Effector CD8-positive, alpha-beta T cell (primary cell): ENCODE measurements at places on chromosomes 7 and 10.

- no peak for DNase-seq
Observed at GRCh38 chr10:113347508-113347907, 205.3 kb upstream of the HABP2 start.

DNA sequence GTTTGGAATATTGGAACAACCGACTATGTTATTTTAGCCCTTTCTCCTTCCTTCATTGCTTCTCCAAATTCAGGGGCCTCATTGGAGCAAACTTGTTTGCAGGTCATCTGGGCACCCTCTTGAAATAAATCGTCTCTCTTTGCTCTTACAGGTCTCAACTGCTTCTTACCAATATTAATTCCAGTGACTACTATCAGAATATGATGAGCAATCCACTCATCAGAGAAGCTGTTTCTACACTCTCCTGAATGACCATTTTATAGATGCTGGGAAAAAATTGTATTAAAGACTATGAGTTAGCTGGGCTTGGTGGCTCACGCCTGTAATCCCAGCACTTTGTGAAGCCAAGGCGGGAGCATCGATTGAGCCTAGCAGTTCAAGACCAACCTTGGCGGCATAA, 12.5 kb upstream of the HNRNPF start:
- DNase-seq, result no peak

DNA sequence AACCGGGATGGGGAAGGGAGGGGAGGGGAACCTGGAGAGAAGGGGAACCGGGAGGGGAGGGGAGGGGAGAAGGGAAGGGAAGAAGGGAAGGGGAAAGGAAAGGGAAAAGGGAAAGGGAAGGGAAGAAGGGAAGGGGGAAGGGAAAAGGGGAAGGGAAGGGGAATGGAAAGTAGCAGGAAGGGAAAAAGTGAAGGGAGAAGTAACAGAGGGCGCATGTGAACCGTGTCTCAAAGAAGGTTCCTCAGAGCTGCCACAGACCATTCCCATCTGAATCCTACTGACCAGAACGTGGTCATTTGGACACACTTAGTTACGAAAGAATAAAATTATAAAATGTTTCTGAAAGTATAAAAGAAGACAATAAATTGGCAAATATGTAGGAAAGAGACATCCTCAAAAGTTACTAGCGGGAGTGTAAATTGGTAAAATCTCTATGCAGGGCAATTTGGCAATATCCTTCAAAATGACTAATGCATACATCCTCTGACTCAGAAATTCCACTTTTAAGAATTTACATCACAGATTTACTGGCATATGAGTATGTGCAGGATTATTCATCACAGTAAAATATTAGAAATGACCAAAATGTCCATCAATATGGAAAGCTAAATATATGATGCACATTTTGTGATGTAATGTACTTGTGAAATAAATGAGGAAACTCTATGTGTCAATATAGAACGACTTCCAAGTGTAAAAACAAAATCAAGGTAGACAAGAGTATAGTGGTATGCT, 12.9 kb downstream of the C10orf67 start:
- no peak for DNase-seq

DNA sequence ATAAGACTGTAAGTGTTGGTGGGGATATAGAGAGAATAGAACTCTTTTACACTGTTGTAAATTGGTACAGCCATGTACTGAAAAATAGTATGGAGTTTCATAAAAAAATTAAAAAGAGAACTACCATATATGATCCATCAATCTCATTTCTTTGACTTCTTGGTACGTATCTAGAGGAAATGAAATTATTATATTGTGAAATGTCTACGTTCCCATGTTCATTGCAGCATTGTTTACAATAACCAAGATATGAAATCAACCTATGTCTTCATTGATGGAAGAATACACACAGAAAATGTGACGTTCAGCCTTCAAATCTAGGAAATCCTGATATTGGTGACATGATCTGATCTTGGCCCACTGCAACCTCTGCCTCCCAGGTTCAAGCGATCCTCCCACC, 32.0 kb downstream of the SHOC2 start:
- no peak for DNase-seq

- DNase-seq, result no peak
Observed at GRCh38 chr7:40843338-40843985, 708.7 kb downstream of the SUGCT start.
